ENCODE measurements at places on chromosomes 11 and 22.

DNA sequence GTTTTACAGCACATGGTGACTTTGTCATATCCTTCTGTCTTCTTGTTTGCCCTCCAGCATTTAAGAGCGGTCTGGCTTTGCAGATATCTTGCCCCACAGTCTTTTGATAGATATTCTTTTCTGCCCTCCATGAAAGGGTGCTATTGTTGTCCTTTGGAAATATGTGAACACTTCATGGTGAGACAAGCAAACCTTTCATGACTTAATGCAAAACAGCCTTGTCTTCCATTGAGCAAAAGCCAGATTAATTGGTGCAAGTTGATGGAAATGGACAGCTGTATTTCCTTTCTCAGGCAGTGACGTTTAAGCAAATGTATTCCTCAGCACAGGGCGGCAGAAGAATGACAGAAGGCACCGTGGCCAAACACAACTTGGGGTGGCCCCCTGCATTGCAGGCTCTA lies 4.4 kb downstream of the DCPS start:
- ATAC-seq, result no peak

- no peak for ATAC-seq
These were observed 206.0 kb upstream of the CHORDC1 start for GRCh38 chr11:90428836-90429235.

- ATAC-seq, result peak; percentile 92
These were observed 18.1 kb upstream of the SCGB1A1 start for GRCh38 chr11:62400760-62401159.

- ATAC-seq, result peak; percentile 4
These were observed 781 bp downstream of the NECTIN1 start for GRCh38 chr11:119728211-119728626.

GRCh38 chr22:41327124-41327523 lies 25.8 kb downstream of the ZC3H7B start:
- ATAC-seq, result no peak

DNA sequence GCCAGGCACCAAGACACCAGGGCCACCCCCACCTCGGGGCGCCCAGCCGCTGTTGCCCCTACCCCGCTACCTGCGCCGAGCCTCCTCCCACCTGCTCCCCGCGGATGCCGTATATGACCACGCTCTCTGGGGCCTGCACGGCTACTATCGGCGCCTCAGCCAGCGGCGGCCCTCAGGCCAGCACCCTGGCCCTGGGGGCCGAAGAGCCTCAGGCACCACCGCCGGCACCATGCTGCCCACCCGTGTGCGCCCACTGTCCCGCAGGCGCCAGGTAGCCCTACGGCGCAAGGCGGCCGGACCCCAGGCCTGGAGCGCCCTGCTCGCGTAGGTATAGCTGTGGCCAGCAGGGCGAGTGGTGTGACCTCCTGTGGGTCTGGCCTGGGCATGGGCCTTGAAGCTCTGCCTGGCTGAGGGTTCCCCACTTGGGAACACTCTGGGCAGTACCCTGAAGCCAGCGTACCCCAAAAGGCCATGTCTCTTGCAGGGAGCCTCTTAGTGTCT lies 14.8 kb upstream of the MDK start:
- ATAC-seq, result no peak

- ATAC-seq, result no peak
These were observed 3.6 kb downstream of the CD44 start for GRCh38 chr11:35142481-35143075.

GRCh38 chr22:27461470-27461869 lies 340.1 kb downstream of the MN1 start:
- ATAC-seq, result peak; percentile 85

DNA sequence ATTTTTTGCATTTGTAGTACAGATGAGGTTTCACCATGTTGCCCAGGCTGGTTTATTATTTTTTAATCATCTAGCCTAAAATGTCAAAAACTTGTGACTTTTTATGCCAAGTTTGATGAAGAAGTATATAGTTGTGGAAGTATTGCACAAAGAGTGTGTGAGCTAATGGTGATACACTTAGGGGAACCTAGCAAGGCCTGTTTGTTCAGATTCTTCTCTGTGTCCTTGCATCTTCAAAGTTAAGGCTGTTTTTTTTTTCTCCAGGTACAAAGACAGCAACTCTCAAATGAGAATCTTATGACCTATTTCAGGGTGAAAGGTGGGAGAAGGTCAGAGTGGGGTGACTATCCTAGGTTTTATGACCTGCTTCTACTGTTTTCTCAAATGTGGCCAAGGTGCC lies 7.3 kb downstream of the SLCO2B1 start:
- ATAC-seq, result no peak

- no peak for ATAC-seq
These were observed 2.1 kb upstream of the SHANK3 start for GRCh38 chr22:50670513-50670912.

GRCh38 chr11:47415949-47416472 lies 7.6 kb downstream of the SLC39A13 start:
- peak; percentile 88 for ATAC-seq

Measured in SK-N-SH treated with all-trans-retinoic acid at 6 μM for 48 hours (cell line).